ENCODE measurements at places on chromosomes 4 and X. TPM values are rescaled to one million over a fixed set of nuclear protein-coding genes. Genes with fewer than 3 reads are reported as not detected.

Gene SLITRK4
- polyA plus RNA-seq: 0.36 TPM

Gene COL4A5
- polyA plus RNA-seq: 0.77 TPM

Gene NKX3-2
- not detected for polyA plus RNA-seq

Gene ARL9
- 65.9 TPM for polyA plus RNA-seq

Gene TSPAN6
- polyA plus RNA-seq: 4.5 TPM

Gene TDO2
- polyA plus RNA-seq: not detected

Gene P2RY8
- not detected for polyA plus RNA-seq

Gene SLC6A14
- not detected for polyA plus RNA-seq

Gene IL2
- polyA plus RNA-seq: not detected

Gene NOP14
- polyA plus RNA-seq: 1.6 TPM

Gene SHROOM2
- 30.5 TPM for polyA plus RNA-seq

Gene H2BW2
- polyA plus RNA-seq: not detected

Gene SULT1B1
- polyA plus RNA-seq: 0.17 TPM

Gene VSIG4
- not detected for polyA plus RNA-seq

Gene NPY1R
- 20.3 TPM for polyA plus RNA-seq

Gene TCEAL6
- polyA plus RNA-seq: 28.3 TPM

Gene GAGE1
- not detected for polyA plus RNA-seq

Gene RHOXF2
- 0.97 TPM for polyA plus RNA-seq

Measured in Purkinje cell (primary cell).